Astrocyte of the cerebellum (primary cell): ENCODE measurements at places on chromosomes 2 and 18.

- no peak for DNase-seq
These were observed 172.5 kb downstream of the NBAS start for GRCh38 chr2:15388406-15389325.

GRCh38 chr18:24814521-24814920 lies 354.1 kb downstream of the HRH4 start:
- DNase-seq: no peak

GRCh38 chr18:6607343-6607742 lies 122.2 kb upstream of the ARHGAP28 start:
- DNase-seq: no peak

DNA sequence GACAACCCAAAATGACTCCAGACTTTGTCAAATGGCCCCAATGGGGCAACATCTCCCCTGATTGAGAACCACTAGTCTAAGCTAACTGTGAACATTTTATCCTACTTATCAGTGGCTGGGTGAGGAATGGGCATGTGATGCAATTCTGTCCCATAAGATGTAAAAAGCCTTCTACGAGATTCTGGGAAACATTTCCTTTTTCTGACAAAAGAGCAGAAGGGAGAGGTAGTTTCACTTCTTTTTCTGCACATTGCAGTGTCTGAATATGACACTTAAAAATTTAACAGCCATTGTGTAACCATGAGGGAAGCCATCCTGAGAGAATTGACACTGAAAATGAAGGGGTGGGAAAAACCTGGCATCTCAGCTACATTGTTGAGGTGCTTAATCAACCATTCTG lies 17.3 kb upstream of the MARCHF4 start:
- no peak for DNase-seq

- DNase-seq: peak; percentile 23
These were observed 10.1 kb downstream of the SP9 start for GRCh38 chr2:174344716-174345461.

- no peak for DNase-seq
These were observed 135.1 kb downstream of the THADA start for GRCh38 chr2:43460611-43461365.

GRCh38 chr2:238596571-238597551 lies 170.1 kb downstream of the ASB1 start:
- peak; percentile 93 for DNase-seq

DNA sequence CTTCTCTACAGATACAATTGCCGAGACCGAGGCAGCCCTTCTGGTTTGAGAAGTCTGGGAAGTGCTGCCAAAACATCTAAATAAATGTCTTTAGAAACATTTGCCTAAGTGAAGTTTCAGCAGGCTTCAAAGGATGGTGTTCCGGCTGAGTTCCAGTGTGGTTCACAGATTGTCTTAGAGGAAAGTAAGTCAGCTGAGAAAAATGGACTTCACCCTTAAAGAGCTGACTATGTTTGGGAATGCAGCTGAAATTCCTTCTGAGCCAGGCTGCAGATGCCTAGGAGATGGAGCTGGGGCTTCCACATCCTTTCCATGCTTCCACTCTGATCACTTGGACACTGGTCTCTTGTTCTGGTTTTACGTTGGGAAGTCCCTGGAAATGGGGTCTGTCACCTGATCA lies 83.6 kb downstream of the FHOD3 start:
- peak; percentile 23 for DNase-seq

GRCh38 chr2:82511894-82512293 lies 1947.2 kb downstream of the SUCLG1 start:
- DNase-seq: no peak

- DNase-seq: no peak
These were observed 442.8 kb upstream of the CHST9 start for GRCh38 chr18:27627927-27628326.

DNA sequence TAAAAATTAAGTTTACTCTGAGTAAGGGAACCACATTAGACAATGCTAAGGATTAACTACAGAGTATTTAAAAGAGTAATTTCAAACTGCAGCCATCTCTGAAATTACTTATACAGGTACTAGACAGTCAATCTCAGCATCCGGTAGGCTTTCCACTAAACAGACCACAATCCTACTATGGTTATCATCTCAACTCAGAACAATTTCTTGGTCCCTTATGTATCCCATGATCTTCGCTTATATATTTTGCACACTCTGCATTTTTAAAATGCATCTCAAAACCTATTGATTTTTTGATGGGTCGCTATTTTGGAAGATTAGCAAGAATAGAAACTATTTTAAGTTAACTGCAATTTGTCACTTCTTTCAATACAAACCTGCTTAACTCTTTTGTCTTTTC lies 1.4 kb downstream of the PPP4R1 start:
- no peak for DNase-seq

DNA sequence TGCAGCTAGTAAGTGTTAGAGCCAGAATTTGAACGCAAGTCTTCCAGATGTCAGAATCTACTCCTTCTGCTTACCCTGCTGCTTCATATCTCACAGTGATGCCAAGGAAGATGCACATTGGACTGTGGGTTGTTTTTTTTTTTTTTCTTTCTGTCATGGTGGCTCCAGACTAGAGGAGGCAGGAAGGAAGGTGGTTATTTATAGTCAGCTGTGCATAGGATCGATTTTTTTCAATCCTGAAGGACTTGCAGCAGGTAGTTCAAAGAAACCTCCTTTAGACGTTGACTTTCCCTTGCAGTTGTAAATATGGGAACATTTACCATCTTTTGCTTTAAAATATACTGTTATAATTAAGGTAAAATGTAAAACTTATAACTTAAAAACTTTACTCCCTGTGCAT lies 17.3 kb downstream of the NEDD4L start:
- DNase-seq: no peak

DNA sequence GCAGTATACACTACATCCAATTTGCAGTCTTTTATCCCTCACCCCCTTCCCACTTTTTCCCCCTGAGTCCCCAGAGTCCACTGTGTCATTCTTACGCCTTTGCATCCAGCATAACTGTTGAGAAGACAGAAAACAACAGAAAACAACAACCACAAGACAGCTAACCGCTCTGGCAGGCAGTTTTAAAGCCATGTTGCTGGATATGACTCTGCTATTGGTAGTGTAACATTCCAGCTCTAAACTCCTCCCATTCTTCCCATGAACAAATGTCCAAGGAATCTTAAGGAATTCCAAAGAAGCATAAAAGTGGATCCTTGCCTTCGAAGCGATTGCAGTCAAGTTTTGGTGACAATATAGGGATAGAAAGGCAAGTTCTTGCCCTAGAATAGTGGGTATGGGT lies 599.1 kb downstream of the NYAP2 start:
- no peak for DNase-seq

DNA sequence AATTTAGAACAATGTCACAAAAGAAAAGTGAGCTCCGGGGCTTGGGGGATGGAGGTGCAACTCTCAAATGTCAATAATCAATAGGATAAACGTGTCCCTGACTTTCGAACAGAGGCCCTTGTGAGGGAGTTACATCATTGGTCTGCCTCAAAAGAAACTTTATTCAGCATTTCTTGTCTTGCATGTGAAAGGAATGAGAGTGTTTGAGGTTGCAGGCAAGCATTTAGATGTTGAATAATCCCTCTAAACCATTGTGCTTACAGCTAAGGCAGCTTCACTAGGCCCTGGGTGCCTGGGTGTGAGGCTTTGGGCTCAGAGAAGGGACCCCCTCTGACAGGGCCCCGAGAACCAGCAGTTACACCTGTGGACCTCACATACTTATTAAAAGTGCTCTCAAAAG lies 28.6 kb upstream of the FHL2 start:
- no peak for DNase-seq

DNA sequence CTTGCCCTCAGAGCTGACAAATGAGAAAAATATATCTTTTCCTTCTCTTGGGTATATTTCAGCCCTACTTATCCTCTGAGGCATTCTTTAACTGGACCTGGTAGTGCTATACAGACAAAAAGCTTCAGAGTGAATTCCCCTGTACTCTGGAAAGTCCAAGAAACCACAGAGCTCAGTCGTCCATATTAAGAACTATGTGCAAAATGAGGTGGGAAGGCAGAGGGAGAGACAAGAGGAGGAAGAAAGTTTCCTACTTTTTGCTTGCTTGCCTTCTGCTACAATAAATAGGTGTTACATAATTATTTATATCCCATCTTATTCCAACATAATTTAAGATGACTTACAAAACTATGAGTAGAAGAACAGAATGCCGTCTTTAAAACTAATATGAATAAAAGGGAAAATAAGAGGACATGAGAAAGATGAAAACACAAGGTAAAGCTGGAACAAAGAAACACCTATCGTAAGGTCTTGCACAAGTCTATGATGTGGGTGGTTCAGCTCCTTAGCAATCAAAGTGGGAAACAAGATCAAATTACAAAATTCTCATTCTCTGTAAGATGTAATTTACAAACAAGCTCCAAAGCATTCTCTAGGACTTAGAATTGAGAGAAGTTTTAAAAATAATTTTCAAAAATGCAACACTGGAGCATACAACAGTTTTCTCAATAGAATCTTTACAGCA lies 97.9 kb downstream of the BAZ2B start:
- DNase-seq: no peak

GRCh38 chr18:48347756-48348326 lies 61.3 kb downstream of the ZBTB7C start:
- no peak for DNase-seq

- no peak for DNase-seq
These were observed 12.0 kb upstream of the DARS1 start for GRCh38 chr2:135997380-135997779.

- DNase-seq: no peak
These were observed 114.7 kb upstream of the CXCR4 start for GRCh38 chr2:136232456-136233172.
